ENCODE measurements at places on chromosomes 12 and 14.

GRCh38 chr12:3704512-3705353 lies 48.2 kb downstream of the CRACR2A start:
- DNase-seq, result no peak

DNA sequence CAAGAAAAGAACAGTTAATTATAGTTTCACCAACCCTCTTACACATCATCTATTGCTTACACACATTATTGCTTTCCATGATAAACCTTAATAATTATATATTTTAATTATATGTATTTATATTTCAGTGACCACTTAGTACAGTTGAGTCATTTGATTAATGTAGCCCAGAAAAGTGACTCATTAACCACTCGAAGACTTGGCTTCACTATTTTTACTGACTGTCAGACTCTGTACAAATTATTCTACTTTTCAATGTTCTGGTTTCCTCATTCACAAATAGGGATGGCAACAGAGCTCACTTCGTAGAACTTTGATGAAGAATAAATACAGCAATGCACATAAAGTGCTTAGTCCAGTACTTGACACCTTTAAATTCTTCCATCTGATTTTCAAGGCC lies 98.3 kb downstream of the CFAP54 start:
- no peak for DNase-seq

- DNase-seq, result peak; percentile 30
Measured at GRCh38 chr12:53181935-53182334, 1.2 kb upstream of the CSAD start.

DNA sequence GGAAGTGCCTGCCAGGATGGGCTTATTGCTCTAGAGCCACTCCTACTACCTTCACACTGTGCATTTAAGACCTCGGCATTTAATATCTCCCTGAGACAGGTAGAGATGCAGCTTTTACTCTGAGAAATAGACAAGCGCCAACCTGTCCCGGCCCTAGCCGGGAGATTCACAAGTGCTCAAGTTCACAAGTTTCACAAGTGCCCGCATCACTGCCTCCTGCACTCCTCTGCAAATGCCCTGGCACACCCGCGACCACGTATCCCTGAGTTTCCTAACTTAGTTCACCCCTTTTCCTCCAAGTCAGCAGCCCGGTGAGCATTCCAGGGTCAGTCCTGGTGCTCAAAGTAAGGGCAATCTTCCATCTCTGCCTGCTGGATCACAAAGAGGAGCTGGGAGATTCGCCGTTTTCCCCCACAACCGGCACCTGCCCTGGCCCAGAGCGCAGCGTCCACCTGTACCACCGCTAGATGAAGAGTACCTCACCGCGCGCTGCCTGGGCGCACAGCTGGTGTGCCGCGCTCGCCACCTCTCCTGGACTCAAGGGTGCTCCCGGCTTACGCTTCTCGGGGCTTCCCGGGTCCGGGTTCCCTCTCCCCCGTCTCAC lies 5.0 kb upstream of the SLC38A4 start:
- no peak for DNase-seq

GRCh38 chr14:36518031-36518585 lies 1.9 kb downstream of the NKX2-1 start:
- DNase-seq, result no peak

DNA sequence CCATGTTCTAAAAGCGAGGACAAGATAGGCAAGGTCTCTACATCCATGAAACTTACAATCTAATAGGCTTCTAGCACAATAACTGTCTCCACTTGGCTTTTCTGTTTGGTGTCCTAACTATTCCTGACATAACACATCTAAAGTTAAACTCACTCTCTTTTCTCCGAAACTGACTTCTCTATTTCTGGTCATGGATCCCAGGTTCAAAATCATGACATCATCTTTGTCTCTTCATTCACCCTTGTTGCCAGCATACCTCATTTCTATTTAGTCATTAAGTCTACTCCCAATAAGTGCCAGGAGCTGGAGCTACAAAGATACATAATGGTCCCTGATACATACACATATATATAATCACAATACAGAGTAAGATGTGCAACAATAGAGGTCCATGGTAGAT lies 53.9 kb upstream of the CEP83 start:
- DNase-seq, result no peak

GRCh38 chr12:9345171-9345570 lies 137.0 kb upstream of the PZP start:
- DNase-seq, result no peak

DNA sequence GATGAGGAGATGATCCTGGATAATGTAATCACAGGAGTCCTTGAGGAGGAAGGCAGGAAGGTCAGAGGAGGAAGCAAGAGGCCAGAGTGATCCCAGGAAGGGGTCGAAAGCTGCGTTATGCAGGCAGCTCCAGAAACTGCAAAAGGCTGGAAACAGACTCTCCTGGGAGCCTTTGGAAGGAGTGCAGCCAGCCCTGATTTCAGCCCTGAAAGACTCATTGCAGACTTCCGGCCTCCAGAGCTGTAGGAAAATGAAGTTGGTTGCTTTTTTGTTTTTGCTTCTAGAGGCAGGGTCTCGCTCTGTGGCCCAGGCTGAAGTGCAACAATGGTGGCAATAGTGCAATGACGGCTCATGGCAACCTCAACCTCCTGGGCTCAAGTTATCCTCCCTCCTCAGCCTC lies 44.6 kb upstream of the FZD10 start:
- no peak for DNase-seq

DNA sequence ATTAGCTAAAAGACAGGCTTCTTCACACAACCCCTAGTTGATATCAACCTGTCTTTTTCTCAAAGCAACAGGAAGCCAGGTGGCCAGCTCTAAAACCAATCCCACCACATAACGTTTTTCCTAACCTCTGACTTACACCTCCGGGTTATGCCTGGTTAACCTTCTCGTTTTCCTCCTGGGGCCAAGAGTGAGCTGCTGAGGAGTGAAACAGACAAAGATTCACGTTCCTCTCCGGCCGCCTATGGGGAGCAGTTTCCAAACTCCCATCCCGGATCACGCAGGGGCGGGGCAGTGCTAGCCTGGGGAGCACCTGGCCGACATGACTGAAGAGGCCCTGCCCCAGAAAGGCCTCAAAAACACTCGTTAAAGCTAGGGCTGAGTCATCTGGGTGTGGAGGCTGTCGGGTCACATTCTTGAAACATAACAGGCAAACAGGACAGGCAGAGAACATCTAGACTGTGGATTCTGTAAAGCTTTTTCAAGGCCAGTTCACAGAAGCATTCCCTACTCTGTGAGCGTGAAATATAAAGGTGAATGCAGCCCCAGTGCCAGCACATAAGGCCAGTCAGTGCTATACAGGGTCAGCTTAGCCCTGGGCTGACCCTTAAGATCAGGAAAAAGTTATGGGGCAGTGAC lies 25.9 kb upstream of the LGALS3 start:
- DNase-seq, result peak; percentile 75

- no peak for DNase-seq
Measured at GRCh38 chr12:25713264-25713663, 160.2 kb upstream of the LMNTD1 start.

- no peak for DNase-seq
Measured at GRCh38 chr14:104370256-104370870, 209.2 kb upstream of the C14orf180 start.

DNA sequence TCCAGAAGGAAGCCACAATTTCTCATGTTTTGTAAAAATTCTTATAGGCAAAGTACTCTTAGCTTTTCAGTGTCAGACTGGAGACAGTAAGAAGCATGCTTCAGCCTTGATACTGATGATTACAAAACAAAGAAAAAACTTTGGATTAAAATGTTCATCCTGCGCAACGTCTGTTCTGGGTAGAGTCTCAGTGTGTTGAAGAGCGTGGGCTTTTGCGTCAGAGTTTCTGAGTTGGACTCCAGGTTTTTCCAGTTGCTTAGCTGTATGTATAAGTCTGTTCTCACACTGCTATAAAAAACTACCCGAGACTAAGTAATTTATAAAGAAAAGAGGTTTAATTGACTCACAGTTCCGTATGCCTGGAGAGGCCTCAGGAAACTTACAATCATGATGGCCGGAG lies 508.1 kb downstream of the DIO2 start:
- no peak for DNase-seq

- peak; percentile 87 for DNase-seq
Measured at GRCh38 chr14:24036169-24036962, 15.4 kb upstream of the CARMIL3 start.

- DNase-seq, result no peak
Measured at GRCh38 chr12:122908915-122909314, 13.0 kb upstream of the VPS37B start.

- no peak for DNase-seq
Measured at GRCh38 chr14:104937161-104937560, 12.5 kb downstream of the PLD4 start.

DNA sequence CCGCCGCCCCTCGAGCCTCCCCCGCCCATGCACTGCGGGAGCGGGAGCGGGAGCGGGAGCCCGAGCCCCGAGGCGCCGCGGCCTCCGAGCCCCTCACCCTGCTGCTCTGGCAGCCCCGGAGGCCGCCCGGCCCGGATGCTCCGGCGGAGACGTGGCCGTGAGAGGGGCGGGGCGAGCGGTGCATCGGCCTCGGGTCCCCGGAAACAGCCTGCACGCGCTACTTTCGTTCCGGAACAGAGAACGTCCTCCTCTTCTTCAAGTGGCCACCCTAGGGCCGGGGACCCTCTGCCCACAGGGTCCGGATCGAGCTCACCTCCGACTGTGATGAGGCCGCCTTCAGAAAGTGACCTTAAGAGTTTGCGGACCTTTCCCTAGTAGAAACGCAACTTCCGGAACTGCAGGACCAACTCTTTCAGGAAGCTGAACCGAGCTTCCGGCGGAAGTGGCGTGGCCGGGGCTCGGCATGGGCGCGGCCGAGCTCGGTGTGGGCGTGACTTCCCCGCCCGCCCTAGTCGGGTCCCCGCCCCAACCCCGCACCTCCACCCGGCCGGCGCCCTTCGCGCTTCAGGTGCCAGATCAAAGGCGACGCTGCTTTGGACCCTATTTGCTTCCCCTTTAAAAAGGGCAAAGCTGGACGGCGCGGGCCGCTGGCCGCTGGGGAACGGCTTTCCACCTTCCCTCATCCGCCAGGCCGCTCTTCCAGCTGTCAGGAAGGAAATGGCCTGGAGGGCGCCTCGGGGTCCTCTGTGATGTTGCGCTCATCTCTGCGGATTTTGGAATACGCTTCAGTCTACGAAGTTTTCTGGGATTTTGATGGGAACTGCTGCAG lies at the start of gene GOLGA3:
Gene GOLGA3 (minus strand): TSS at position 164 of the 829 bp plus-strand sequence. CDS start 6,741 bp downstream, outside the sequence.
- DNase-seq, result peak; percentile 96

GRCh38 chr12:2826721-2827515 lies 7.9 kb downstream of the NRIP2 start:
- DNase-seq, result no peak

DNA sequence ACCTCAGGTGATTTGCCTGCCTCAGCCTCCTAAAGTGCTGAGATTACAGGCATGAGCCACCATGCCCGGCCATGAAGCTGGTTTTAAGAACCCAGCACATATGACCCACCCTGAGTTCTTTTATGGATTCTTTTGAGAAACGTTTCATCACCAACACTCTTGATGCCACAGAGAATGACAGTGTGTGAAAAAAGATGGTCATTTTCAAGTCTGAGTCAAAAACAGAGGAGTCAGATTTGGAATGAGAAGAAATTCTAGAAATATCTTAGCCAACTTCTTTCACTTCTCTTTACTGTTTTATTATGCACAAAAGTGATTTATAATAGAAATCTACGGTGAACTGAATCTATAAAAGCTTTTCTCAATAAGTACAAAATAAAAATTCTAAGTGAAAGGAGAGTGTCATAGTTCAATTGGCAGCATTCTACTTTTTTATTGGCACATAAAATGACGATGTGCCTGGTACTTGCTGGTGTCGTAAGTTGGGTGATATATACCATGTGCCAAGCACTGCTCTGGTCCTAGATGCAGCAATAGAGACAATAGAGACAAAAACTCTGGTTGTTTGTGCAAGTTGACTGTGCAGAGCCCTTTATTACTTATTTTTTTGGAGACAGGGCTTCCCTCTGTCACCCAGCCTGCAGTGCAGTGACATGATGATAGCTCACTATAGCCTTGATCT lies 33.9 kb downstream of the CCDC177 start:
- no peak for DNase-seq

DNA sequence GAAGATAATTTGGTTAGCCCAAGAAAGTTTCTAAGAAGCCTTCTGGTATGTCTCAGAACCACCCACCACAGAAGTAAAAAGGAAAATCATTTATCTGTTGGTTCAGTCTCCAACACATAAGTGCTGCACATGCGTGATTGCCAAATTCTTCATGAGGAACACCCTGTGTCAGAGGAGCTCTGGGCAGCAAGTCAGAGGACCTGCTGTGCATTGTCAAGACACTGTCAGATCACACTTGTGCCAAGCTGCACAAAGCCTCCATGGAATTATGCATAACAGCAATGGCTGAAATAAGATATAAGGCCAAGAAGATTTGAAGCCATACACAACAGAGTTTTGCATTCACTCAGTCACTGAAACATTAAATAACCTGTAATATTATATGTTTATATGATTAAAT lies 1304.7 kb upstream of the FLRT2 start:
- DNase-seq, result no peak

DNA sequence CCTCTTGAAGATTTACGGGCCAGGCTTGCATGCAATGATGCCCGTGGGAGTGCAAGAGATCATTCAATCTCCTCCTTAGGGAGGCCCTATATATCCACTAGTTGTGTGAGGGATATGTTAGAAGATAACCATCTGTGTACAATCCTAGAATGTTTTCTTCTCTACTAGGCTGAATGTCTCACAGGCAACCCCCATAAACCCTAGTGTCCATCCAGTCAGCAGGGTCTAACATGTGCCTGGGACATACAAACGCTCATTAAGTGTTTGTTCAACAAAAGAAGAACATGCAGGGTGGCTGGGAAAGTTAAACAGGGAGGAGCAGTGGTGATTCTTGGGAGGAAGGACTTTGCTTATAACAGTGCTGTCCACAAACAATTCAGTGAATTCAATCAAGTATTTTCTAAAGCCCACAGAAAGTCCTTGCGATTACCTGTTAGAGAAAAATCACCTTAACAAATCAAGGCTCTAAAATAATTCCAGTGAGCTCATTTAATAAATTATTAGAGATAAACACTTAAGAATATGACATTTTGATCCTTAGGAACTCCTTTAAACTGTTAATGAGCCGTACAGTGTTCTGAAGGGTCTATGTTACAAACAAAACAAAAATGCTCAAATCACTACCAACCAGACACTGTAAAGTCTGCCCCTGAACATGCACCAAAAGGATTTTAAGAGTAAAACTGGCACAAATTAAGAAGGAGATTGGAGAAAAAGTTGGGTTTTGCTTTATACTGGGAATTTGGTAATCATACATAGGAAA lies 96.6 kb upstream of the FERMT2 start:
- no peak for DNase-seq

GRCh38 chr14:24458736-24459135 lies 16.2 kb upstream of the SDR39U1 start:
- DNase-seq, result no peak

GRCh38 chr12:4780641-4781611 lies 60.7 kb downstream of the GALNT8 start:
- no peak for DNase-seq

GRCh38 chr12:95605875-95606274 lies 54.6 kb upstream of the USP44 start:
- no peak for DNase-seq

GRCh38 chr14:52825085-52825484 lies 33.7 kb upstream of the GNPNAT1 start:
- no peak for DNase-seq
